ENCODE measurements at places on chromosomes 7 and 10.
A peak's percentile ranks its signal among the peaks of the same experiment; 100 is the strongest.

- no peak for DNase-seq
Observed at GRCh38 chr7:66518151-66518691, 110.5 kb upstream of the KCTD7 start.

- peak; percentile 66 for DNase-seq
Observed at GRCh38 chr7:146150153-146150552, 33.6 kb downstream of the CNTNAP2 start.

DNA sequence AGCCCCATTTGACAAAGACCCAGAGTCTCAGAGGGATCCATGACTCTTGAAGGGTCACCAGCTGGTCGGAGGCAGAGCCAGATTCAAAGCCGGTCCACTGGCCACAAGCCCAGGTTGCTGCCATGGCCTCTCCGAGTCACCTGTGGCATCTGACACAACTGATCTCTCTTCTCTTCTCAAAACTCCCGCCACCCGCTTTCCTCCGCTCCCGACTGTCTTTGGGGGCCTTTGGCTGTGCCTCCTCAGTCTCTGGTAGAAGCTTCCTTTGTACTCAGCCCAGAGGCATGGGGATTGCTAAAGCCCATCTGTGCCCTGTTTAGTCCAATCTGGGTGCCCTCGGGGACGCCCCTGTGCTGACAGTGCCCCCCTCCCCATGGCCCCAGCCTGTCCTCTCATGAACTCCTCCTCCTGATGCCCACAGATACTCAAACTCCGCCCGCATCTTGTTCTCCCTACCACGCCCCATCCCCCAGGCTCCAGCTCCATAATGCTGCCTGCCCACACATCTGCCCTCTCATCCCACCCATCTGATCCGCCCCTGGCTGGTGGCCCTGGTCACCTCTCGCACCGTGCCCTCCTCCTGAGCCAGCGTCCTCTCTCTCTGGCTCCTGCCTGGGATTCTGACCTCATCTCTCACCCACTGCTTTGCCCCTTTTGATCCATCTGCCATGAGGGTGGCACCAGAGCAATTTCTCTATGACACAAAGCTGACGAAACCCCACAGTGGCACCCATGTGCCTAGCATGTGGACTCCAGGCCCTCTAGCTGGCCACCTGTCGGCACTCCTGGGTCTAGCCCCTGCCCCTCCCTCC lies 150.6 kb downstream of the SLIT1 start:
- DNase-seq: no peak

DNA sequence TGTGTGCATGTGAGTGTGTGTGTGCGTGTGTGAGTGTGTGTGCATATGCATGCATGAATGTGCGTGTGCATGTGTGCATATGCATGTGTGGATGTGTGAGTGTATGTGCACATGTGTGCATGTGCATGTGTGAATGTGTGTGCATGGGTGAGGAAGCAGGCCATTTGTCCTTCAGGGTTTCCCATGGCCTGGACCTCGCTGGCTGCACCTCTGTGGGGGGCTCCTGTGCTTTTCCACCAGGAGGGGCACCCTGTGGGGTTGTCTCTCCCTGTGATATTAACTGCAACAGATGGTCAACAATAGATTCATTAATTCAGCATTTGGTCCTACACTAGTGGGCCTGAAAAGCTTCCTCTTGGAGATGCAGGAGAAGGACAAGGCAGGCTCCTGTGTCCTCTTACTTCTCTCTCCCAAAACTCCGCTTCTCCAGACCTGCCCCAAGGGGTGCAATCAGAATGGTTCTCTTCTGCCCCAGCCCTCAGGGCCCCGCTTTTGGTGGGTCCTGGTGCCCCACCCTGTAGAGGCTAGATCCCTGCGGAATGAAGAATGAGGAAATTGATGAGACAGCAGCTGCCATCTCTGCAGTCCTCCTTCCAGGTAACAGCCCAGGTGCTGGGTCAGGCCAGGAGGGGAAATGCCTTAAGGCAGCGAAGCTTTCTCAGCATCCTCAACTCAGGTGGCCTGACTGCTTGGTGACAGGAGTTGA lies 41.5 kb upstream of the NUB1 start:
- no peak for DNase-seq

DNA sequence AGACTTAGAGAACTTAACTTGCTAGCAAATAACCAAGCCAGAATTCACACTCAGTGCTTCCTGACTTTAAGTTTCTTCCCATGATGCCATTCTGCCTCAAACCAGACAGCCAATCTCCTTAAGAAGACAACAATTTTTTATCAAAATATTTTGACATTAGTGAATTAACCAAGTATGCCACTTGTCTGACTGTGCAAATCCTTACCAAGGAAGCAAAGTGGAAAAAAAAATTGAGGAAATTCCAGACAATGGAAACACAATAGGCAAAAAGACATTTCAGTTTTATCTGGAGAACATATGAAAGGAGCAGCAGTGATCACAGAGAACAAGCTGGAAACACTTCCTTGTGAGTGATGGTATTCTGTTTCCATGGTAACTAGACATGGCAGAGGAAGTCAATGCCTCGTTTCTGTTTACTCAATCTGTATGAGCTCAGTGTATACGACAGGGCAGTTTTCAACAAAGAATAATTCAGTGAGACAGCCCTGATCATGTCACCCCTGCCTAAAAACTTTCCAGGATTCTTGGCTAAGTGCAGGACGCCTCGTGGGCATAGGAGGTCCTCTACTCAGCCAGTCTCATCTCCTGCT lies 114.2 kb downstream of the DYNC1I1 start:
- no peak for DNase-seq

DNA sequence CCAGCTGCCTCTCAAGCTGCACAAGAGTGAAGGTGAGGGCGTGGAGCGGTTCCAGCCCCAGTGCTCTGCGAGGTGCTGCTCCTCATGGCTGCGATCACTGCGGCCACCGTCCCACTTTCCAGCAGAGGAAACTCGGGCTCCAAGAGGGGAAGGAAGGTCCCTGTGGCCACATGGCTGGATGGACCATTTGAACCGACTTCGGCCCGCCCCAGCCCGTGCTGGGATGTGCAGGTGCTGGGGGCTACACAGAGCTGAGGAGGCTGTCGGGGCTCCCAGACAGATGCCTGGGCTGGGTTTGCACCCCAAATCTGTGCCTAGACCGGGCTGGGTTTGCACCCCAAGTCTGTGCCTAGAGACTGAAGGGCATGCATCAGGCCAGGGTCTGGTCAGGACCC lies 186.6 kb downstream of the DNAJB6 start:
- no peak for DNase-seq

- no peak for DNase-seq
Observed at GRCh38 chr7:36723951-36724664, at the start of gene AOAH. Gene AOAH (minus strand): TSS chr7:36724494. CDS start chr7:36724148, 346 bp downstream.

DNA sequence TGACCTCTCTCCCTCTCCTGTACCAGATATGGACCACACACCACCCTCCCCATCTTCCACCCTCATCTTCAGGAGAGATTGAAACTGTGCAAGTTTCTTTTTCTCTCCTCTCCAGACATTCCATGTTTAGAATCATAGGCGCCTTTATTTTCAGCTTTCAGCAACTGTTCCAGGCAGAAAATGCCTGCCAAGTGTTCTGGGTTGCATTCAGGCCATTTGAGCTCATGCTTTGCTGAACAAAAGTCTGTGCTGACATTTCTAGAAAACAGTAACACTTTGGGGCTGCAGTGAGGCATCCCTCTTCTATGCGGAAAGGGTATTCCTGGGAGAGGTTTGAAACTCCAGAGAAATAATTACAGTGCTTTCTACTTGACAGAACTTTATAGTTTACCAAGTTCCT lies 361.7 kb downstream of the GPAM start:
- DNase-seq: no peak

GRCh38 chr10:58691528-58691927 lies 178.9 kb downstream of the BICC1 start:
- DNase-seq: no peak

- no peak for DNase-seq
Observed at GRCh38 chr10:493391-494148, 195.9 kb downstream of the DIP2C start.

DNA sequence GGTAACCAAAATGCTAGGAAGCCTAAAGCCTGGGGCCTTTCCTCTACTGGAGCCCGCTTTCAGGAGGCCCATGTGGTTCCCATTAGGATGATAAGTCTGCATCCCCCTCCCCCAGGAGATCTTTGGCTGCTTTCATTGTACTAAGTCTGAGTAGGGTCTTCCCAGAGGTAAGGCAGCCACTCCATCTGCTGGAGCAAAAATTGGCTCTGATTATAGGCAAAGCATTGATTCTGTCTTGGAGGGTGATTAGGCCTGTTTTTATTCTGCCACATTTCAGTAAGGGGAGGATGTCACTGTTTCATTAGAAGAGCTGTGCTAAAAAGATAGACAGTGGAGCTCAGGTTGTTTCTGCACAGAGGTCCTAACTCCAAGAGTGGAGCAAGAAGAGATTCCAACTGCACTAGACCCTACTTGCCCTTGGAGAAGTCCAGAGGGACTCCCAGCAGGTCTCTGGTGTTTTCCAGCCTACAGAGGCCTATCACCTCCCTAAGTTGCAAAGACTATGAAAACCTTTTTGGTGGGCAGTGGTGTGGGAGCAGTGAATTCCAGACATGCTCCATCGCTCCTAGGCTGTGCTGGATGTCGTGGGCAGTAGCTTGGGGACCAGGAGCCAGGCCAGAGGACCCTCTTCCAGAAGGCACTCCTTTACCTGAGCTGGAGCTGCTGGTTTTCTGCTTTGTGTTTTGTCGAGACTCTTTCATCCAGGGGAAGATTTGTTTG lies 7.1 kb upstream of the HOXA2 start:
- no peak for DNase-seq

GRCh38 chr10:119331061-119331460 lies 123.7 kb downstream of the GRK5 start:
- DNase-seq: no peak

GRCh38 chr7:157692460-157693011 lies 355.7 kb downstream of the DNAJB6 start:
- DNase-seq: no peak

DNA sequence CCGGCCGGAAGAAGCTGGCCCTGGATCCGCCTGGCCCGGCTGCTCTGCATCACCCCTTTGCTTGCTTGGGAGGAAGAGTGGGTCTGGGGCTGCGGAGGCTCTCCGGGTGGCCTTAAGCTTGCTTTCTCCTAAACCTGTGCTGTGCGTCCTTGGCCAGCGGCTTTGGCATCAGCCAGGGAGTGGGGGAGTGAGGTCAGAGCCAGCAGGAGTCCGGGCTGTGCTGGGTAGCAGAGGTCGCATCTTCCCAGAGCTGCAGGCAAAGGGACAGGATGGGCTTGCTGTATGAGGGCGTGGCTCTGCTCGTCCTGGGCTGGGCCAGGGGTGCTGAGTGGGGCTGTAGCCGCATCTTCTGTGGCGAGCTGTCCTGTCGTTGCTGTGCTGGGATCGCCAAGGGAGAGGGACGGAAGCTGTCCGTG lies 21.1 kb downstream of the BNIP3 start:
- DNase-seq: no peak

- DNase-seq: no peak
Observed at GRCh38 chr10:86614853-86615252, 39.5 kb upstream of the OPN4 start.

- DNase-seq: peak; percentile 23
Observed at GRCh38 chr10:23343591-23344240, 881 bp downstream of the C10orf67 start.

Data from fibroblast of gingiva (primary cell).